CD4-positive, alpha-beta T cell (primary cell): ENCODE measurements at places on chromosomes 2 and 18.

DNA sequence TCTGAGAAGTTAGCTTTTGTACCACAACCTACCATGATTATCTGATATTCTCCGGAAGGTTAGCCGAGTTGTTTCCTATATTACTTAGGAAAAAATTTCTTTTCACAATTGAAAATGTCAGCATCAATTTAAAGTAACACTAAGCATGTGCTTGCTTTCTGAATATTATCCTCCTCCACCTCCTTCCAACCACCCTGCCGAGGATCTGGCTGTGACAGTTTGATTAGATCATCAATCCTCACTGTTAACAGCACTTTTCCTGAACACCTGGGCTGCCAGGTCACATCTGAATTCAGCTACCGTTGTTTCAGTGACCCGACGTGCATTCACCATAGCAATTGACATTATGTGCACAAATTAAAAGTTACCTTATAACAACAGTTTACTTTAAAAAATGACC is 207.0 kb downstream of the ZNF407 start:
- H3K4me1 ChIP-seq, result no peaks in the 10 kb centered on the region
- H3K4me3 ChIP-seq, result no peak overlapping the region
- DNase-seq, result no peak

DNA sequence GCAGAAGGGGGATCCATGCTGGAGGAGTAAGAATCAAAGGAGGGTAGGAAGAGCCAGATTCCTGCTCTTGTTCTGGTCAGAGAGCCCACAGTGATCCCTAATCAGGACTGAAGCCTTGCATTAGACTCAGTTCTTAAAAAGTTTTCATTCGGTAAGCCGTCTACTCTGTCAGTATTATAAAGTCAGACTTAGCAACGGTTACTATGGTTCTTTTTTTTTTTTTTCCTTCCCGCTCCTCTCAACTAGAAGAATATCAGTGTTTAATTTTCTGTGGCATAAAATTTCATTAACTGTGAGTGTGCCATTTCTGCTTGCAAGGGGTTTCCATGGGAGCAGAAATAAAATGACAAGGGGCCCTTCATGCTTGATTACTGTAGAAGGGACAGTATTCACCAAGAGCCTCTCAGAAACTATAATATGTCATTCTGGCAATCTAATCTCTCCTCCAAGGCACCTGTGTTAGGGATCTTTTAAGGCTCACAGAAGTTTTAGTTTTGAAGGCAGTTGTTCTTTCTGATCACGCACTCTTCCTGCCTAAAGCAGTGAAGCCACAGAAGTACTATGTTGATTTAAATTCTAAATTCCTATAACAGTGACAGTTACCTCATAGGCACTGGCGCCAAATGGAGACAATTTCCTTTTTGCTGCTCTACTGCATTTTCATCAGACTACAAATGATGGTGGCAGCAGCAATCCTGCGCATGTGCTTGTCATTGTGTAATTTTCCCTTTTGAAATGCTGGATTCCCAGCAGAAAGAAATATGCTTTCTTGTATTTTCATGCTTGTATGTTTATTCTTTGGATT is 57.0 kb downstream of the OSBPL6 start:
- H3K4me3 ChIP-seq, result no peak overlapping the region
- H3K4me1 ChIP-seq, result no peaks in the 10 kb centered on the region
- DNase-seq, result no peak
- H3K27ac ChIP-seq, result no peak overlapping the region
- no peaks in the 10 kb centered on the region for H3K36me3 ChIP-seq
- H3K27me3 ChIP-seq, result no peaks in the 10 kb centered on the region

DNA sequence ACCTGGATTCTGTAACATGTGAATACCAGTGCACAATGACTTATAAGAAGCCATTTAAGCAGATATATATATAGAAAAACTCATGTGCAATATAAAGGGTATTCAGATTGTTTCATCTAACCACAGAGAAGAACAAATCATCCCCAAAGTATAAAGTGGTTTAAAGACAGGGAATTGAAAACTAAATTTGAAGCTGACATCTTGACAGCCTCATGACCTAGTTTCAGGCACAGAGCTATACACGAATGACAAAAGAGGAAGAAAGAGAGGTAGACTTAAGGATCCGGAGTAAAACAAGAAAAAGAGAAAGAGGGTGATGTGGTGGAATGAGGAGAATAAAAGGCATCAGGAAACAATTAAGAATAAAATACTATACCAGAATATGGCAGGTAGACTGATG is 194.5 kb downstream of the EPHA4 start:
- no peaks in the 10 kb centered on the region for H3K4me1 ChIP-seq
- no peaks in the 10 kb centered on the region for H3K27me3 ChIP-seq
- no peak overlapping the region for H3K27ac ChIP-seq

GRCh38 chr18:11570769-11571412 is 38.5 kb upstream of the SLC35G4 start:
- no peak overlapping the region for H3K27ac ChIP-seq
- no peak overlapping the region for H3K4me3 ChIP-seq
- no peaks in the 10 kb centered on the region for H3K27me3 ChIP-seq
- DNase-seq, result no peak
- no peaks in the 10 kb centered on the region for H3K4me1 ChIP-seq

- no peaks in the 10 kb centered on the region for H3K4me1 ChIP-seq
- no peaks in the 10 kb centered on the region for H3K36me3 ChIP-seq
- DNase-seq, result no peak
- no peak overlapping the region for H3K4me3 ChIP-seq
Observed at GRCh38 chr2:236644067-236644466, 74.4 kb downstream of the ACKR3 start.

DNA sequence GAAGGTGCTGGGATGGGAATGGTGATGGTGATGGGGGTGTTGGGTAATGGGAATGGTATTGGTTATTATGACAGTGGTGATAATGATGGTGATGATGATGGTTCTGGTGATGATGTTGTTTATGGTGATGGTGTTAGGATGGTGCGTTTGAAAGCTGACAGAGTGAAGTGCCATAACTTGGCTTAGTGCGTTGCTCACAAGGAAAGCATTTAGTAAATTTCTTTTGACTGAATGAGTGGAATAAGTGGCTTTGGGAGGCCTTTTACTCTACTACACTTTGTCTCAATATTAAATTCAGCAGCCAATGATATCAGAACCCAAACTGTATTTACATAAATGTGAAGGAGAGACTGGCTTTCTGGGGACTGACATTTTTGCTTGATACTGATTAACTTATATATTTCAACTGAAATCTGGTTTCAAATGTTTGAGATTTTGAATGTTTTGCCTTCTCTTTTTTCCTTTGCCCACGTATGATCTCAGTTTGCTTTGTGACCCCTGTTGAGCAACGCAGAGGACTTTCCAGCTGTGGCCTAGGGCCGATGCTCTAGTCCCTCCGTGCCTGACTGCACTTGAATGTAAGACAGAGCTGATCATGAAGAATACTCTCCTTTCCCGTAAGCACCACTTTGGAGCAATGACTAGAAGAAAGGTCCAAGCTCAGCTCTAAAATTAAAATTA is 128.5 kb upstream of the SH3BP4 start:
- no peaks in the 10 kb centered on the region for H3K4me1 ChIP-seq
- no peaks in the 10 kb centered on the region for H3K36me3 ChIP-seq
- no peak overlapping the region for H3K27ac ChIP-seq

GRCh38 chr2:55048508-55049042 is 1.7 kb downstream of the RTN4 start:
- no peaks in the 10 kb centered on the region for H3K27me3 ChIP-seq
- no peaks in the 10 kb centered on the region for H3K36me3 ChIP-seq
- H3K4me3 ChIP-seq, result peak overlapping the region; percentile 90
- peak overlapping the region; percentile 56 for H3K27ac ChIP-seq
- DNase-seq, result no peak
- peaks cover 27% of the 10 kb centered on the region for H3K4me1 ChIP-seq

- no peak overlapping the region for H3K27ac ChIP-seq
- no peak for DNase-seq
- no peak overlapping the region for H3K4me3 ChIP-seq
- no peaks in the 10 kb centered on the region for H3K4me1 ChIP-seq
- no peaks in the 10 kb centered on the region for H3K27me3 ChIP-seq
Observed at GRCh38 chr2:227339098-227339599, 14.1 kb downstream of the MFF start.

DNA sequence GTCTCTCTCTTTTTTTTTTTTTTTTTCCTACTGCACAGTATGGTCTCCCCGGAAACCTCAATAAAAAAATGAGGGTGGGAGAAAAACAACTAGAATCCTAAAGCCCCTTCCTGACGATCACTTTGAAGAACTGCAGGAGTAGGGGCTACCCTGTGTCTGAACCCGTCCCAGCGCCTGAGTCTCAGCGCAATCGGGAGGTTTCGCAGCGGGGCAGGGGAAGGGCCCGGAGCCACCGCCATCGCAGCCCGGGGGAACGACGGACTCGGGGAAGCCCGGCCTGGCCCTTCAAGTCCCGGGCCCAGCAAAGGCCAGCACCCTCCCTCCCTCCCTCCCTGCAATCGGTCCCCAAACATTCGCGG is 411 bp downstream of the NARS1 start:
- peak; percentile 13 for DNase-seq
- H3K4me1 ChIP-seq, result peaks cover 33% of the 10 kb centered on the region
- peak overlapping the region; percentile 70 for H3K27ac ChIP-seq
- peak overlapping the region; percentile 91 for H3K4me3 ChIP-seq

GRCh38 chr18:56902653-56903052 is 244.2 kb upstream of the BOD1L2 start:
- H3K4me3 ChIP-seq, result no peak overlapping the region
- H3K4me1 ChIP-seq, result peaks cover 3% of the 10 kb centered on the region
- no peaks in the 10 kb centered on the region for H3K27me3 ChIP-seq
- no peaks in the 10 kb centered on the region for H3K36me3 ChIP-seq
- no peak overlapping the region for H3K27ac ChIP-seq

DNA sequence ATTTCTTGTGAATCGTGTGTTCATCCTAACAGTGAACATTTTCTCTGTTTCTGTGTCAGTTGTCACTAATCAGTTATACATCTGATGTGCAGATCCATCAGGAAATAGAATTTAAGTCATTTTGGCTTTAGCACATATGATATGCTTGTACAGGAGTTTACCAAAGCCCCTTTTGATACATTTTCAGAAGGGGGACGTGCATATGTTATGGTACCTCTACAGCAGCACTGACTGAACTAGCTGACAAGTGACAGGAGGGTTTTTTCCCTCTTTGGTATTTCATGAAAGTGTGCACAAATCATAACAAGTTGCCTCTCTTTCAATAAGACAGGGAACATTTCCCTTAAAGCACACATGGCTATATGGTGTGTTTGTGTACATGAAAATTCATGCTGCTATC is 536.5 kb downstream of the PLCL1 start:
- H3K4me1 ChIP-seq, result no peaks in the 10 kb centered on the region
- no peaks in the 10 kb centered on the region for H3K36me3 ChIP-seq
- DNase-seq, result no peak
- H3K27me3 ChIP-seq, result peaks cover 10% of the 10 kb centered on the region
- no peak overlapping the region for H3K27ac ChIP-seq
- H3K4me3 ChIP-seq, result no peak overlapping the region

DNA sequence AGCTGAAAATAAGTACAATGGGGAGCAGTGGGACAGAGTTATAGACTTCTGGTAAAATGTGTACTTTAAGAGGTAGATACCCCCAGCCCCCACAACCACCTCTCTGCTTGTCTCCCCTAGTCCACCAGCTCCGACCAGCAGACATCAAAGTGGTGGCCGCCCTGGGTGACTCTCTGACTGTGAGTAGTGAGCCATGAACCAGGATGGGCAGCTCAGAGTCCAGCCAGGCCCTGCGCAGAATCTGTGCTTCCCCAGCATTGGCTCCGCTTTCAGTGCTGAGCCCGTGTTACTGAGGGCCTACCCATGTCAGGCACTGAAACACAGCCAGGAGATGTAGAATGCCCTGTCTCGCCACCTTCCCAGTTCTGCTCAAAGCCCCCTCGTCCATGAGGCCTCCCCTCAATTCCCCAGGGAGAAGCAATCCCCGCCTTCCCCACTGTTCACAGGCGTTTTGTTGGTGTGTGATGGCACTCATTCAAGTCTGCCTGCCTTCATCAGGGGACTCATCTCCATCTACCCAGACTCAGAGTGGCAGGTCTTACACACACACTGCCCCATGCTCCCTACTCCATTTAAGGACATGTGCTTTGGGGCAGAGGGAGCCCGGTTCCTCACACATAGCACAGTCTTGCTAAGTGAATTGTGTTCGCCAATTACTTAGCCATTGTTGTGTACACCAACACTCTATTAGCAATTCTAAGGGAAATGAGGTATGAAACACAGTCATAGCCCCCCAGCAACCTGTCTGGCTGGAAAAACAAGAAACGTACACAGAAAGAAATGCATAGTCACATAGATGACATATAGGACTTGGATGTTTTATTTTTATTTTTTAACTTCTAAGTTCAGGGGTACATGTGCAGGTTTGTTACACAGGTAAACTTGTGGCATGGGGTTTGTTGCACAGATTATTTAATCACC is 122.6 kb downstream of the PLB1 start:
- H3K4me3 ChIP-seq, result no peak overlapping the region
- H3K27ac ChIP-seq, result no peak overlapping the region
- no peak for DNase-seq

GRCh38 chr2:174692256-174692919 is 71.9 kb downstream of the CHRNA1 start:
- peaks cover 5% of the 10 kb centered on the region for H3K4me1 ChIP-seq
- H3K27me3 ChIP-seq, result no peaks in the 10 kb centered on the region
- no peaks in the 10 kb centered on the region for H3K36me3 ChIP-seq
- H3K27ac ChIP-seq, result no peak overlapping the region

DNA sequence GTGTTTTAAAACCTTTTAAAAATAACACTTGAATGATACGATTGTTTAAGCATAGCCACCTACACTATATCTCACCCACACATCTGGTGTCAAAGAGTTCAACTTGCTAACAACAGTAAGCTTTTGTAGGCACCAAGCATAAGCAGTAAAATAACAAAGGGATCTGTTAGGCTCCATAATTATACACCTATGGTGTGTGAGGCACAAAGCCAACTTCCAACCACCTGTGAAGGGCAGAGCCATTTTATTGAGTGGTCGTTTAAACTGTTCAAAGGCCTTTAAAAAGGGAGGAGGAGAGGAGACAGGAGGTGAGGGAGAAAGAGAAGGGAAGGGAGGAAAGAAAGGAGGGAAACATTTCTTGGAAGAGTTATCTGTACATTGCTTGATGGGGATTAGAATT is 27.9 kb downstream of the NEMP2 start:
- no peak overlapping the region for H3K4me3 ChIP-seq
- no peak overlapping the region for H3K27ac ChIP-seq
- H3K27me3 ChIP-seq, result no peaks in the 10 kb centered on the region
- H3K36me3 ChIP-seq, result peaks cover 66% of the 10 kb centered on the region
- no peak for DNase-seq

DNA sequence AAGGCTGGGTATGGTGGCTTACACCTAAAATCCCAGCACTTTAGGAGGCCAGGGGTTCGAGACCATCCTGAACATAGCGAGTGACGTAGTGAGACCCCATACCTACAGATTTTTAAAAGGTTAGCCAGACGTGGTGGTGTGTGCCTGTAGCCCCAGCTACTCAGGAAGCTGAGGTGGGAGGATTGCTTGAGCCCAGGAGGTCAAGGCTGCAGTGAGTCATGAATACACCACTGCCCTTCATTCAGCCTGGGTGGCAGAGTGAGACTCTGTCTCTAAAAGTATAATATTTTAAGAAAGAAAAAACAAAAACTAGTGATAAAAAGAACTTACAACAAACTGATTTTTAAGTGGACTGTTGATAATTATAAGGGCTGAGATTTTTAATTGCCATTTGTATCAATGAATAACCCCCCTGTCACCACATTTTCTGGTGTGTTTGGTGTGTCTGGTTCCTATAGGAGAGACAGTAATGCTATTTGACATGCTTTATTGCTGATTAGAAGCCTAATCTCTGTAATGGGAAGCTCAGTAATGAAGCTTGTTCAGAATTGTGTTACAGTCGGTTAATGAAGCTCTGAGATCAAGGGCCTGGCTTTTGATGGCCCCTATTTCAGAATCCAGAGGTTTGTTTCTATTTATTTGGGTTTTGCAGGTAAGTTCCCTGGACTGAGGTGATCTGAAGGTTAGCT is 147.0 kb downstream of the NEDD4L start:
- no peaks in the 10 kb centered on the region for H3K36me3 ChIP-seq
- H3K4me1 ChIP-seq, result peaks cover 12% of the 10 kb centered on the region
- H3K4me3 ChIP-seq, result no peak overlapping the region
- no peak overlapping the region for H3K27ac ChIP-seq
